Stimulated activated CD8-positive, alpha-beta memory T cell treated with anti-CD3 and anti-CD28 coated beads, Interleukin-2, amount 100 ng/mL, for 1 hour (primary cell): ENCODE measurements at places on chromosomes 2 and 18.

DNA sequence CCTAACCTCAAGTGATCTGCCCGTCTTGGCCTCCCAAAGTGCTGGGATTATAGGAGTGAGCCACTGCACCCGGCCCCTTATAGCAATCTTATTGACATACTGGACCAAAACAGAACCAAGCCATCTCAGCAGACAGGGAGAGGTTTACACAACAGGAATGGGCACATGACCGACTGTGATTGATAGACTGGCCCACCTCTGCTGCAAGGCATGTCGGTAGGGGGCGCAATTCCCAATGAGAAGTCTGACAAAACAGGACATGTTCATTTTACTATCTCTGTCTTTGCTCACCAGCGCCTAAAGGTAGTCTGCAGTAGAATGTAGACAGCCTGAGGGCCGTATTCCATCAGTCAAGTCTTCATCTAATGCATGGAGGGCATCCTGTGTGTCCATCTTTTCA lies 2.0 kb downstream of the LYPD6B start:
- DNase-seq: peak; percentile 21

- no peak for DNase-seq
Measured at GRCh38 chr2:75516378-75517360, 44.1 kb downstream of the EVA1A start.

- DNase-seq: no peak
Measured at GRCh38 chr2:54318821-54319220, 62.8 kb upstream of the TSPYL6 start.

DNA sequence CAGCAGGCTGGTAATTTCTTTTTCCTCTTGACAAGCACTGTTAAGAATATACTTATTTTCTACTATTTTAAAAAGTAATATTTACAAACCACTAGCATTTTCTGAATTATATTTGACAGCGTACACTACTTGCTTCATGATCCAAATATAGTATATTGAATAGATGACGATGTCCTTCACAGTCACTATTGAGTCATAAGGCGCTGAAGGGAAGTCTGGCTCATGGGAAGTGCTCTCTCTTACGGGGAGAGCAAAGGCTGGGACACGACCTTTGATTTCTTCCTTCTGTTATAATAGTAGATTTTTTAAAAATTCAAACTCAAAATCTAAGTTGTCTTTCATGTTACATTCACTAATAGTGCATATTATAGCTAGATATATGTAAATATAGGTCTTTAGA lies 357.1 kb downstream of the SOCS6 start:
- no peak for DNase-seq

- no peak for DNase-seq
Measured at GRCh38 chr18:56148373-56148772, 490.0 kb downstream of the TXNL1 start.
